ENCODE measurements at places on chromosomes 11 and 22.

GRCh38 chr22:38793317-38793716, 626 bp downstream of the DNAL4 start:
- no peak for DNase-seq

DNA sequence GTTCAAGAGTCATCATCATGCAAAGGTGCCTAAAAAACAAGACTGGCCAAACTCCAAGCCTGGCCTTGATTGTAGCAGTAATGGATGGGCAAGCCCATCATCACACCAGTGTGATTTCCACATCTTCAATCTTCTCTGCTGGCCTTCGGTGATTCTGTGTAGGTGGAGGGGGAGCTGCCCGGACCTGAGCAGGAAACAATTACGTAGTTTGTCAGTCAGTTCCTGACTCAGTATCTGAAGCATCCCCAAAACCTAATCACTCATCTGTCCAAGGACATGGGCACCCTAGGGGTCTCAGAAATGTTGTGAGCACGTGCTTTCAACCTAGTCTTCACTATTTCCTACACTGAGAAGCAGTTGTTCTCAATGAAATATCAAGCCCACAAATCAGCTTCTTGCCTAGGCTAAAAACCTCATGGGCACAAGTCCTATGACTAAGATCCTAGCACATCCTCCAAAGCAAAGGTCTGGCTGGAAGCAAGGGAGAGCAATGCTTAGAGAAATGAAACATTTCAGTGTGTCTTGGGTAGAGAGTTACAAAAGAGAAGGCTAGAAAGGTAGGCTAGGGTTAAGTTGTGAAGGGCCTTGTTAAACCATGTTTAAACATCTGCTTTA, 24.6 kb downstream of the ATG16L2 start:
- no peak for DNase-seq

DNA sequence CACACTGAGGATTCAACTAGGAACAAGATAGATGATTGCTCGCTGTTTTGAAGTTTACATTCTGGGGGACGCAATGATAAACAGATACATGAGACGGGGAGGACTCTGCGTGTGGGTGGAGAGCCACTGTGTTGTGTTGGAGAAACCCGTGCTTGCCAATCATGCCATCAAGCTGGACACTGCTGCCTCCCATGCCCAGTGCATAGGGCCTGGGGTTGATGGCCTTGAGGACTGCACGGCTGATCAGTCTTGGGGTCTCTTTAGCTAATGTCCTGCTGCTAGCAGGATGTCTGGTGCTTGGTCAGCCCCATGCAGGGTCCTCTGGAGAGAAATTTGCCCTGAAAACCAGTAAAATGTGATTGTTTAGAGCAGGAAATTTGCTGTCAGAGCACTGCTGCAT, 221.2 kb upstream of the B3GAT1 start:
- no peak for DNase-seq

DNA sequence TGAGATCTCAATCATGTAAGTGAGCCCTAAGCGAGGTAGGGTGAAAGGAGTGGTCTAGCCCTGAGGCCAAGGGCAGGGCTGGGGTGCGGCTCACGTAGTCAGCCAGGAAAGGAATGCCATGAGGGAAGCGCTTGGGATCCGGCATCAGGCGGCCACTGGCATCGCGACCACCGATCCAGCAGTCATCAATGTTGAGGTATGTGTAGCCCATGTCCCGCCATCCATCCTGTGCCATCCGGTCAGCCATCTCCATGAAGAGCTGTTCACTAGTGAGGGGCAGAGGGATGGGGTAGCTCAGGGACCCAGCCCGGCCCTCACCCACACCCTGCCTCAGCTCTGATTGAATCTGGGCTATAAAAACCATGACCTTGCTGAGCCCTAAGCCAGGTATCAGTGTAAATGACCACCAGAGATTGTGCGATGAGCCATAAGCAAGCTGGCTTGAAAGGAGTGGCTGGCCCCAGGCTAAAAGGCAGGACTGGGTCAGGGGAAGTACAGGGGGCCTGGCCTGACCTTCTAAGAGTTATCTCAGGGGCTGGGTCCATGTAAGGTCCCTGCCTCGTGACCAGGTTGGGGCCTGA, 2.9 kb downstream of the NAGA start:
- no peak for DNase-seq

GRCh38 chr22:29116397-29117123, 43.7 kb downstream of the KREMEN1 start:
- no peak for DNase-seq

DNA sequence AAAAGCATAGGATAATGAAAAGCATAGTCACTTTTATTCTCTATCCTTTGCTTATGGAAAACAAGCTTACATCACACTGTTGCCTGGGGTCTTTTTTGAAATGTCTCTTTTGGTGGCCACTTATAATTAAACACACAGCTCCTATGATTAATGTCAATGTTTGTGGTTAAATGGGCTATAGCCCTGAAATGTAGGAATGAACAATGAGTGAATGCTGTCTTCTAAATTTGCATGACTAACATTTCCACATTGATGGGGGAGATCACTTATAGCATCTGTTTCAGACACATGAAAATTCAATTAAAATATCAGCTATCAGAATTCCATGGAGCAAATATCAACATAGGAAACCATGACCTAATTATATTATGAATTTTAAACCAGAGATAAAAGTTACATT, 171.4 kb upstream of the FAT3 start:
- DNase-seq, result no peak

- no peak for DNase-seq
Observed at GRCh38 chr11:78149646-78150045, 10.2 kb upstream of the ALG8 start.

- DNase-seq, result no peak
Observed at GRCh38 chr11:86715611-86716010, 43.2 kb upstream of the ME3 start.

GRCh38 chr11:6356503-6357055, 33.7 kb upstream of the SMPD1 start:
- no peak for DNase-seq

DNA sequence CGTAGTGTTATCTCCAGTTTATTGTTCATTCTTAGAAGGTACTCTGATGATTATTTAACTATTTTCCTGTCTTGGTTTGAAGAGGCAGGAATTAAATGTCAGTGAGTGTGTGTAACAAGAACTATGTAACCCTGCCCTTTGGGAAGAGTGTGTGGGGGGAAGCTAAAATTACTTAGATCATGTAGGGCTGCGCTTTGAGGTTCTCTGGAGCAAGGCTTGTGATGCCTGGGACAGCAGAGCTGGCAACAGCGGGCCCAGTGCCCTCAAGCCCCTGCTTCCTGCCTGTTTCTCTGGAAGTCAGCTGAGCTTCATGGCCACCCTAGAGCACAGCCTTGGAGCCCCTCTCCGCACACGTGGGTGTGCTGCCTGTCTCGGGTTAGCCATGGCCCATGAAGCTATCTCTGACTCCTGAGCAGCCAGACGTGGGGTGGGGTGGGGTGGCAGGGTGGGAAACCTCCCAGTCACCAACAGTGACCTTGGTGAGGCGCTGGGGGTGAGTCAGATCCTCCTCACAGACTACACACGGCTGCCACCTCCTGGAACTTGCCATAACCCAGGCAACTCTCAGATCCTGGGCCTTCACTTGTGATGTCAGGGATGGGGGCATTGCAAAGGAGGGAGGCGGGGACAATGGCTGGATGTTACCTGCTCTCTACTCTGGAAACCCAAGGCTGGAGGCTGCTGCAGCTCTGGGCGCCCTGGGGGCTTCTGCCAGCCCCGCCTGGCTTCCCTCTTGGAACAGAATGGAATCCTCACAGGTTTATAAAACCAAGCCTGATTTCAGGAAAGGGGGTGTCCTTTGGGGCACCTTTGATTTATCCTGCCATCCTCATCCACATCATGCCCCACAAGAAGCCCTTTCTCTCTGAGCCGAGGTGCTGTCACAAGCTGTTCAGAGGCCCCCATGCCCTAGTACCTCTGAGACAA, 88.6 kb downstream of the SNX19 start:
- DNase-seq, result no peak

- DNase-seq, result no peak
Observed at GRCh38 chr11:120384476-120384875, 48.3 kb downstream of the ARHGEF12 start.

- no peak for DNase-seq
Observed at GRCh38 chr22:29187831-29188230, 17.9 kb upstream of the EMID1 start.

- DNase-seq, result no peak
Observed at GRCh38 chr22:17418890-17419324, 49.6 kb downstream of the CECR2 start.

- DNase-seq, result no peak
Observed at GRCh38 chr11:10502065-10502680, 38.8 kb downstream of the RNF141 start.

DNA sequence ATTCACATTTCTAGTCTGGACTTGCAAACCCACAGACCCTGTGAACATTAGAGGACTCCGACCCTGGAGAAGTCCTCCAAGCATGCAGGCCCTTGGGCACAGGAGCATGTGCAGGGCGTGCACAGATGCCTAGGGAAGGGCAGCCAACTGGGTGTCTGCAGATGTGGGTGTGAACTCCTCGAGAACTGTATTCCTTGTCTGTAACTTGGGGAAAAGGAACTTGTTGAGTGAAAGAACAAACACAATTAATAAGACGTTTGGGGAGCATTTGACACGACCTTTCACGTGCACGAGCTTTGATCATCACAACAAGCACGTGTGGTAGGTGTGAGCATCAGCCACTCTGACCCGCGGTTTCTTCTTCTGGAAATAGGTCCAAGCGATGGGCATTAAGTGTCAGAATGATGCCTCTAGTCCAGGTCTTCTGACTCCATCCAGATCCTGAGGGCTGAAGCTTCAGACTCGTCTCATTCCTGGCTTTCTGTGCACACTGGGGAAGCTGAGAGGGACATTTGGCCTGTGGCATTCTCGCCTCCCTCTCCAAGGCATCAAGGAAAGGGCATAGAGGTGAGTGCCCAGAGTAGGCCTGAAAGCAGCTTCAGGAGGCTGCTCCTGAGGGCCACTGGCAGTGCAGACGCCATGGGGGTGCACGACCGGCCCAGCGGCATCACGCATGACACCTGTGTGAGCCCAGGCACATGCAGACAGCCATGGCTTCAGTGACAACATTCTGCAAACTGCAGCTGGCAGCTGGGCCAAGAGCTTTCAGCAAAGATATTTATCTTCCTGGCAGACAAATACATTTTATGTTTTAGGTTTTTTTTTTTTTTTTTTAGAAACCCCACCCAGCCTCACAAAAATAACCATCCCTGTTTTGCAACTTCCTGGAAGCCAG, 32.5 kb downstream of the ALX4 start:
- DNase-seq, result no peak

GRCh38 chr11:34565417-34566207, 52.0 kb upstream of the ELF5 start:
- no peak for DNase-seq

DNA sequence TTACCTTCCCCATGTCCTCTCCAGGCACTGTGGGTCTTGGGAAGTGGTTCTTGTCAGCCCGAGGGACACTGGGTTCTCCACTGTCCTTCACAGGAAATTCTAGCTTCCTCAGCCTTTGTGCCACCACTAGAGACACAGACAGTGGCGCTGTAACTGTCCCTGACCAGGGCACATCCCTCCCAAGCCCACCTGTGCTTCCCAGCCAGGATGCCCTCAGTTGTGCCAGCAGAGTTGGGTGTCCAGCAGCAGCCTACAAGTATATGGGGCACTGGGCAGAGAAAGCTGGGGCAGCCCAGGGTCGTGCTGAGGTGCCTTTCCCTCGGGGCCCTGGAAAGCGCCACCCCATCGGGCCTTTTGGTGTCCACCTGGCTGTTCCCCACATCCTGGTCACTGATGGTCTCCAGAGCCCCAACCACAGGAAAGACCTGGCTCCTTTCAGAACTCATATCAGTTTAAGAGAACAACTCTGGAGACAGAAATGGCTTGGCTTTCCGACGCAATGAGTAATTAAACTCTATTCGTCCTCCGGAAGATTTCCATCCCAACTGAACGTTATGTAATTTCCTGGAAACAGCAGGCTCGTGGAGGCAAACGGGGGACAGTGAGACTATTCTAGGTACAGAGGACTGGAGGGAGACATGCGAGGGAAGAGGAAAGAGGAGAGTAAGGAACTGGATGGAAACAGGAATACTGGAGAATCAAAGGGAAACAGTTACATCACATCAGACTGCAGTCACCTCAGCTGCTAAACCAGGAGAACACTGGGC, 28.6 kb downstream of the PPP2R1B start:
- DNase-seq, result no peak

GRCh38 chr11:123590296-123590912, 64.0 kb downstream of the SCN3B start:
- DNase-seq, result no peak

DNA sequence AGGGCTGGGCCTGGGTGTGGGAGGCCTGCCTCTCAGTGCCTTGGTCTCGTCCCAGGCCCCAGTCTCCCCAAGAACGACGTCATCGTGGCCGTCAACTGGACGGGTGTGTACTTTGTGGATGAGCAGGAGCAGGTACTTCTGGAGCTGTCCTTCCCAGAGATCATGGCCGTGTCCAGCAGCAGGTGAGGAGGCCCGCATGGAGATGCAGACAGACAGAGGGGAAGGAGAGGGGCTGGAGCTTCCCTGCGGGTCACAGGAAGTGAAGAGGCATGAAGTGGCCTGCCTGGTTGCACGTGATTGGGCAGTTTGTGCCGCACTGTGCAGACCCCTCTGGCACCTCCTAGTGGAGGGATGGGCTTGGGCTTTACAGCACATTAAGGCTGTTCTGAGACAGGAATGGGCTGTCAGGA, 70.4 kb downstream of the MYO7A start:
- DNase-seq, result no peak

- DNase-seq, result peak; percentile 43
Observed at GRCh38 chr22:36385491-36386350, 2.0 kb downstream of the MYH9 start.

DNA sequence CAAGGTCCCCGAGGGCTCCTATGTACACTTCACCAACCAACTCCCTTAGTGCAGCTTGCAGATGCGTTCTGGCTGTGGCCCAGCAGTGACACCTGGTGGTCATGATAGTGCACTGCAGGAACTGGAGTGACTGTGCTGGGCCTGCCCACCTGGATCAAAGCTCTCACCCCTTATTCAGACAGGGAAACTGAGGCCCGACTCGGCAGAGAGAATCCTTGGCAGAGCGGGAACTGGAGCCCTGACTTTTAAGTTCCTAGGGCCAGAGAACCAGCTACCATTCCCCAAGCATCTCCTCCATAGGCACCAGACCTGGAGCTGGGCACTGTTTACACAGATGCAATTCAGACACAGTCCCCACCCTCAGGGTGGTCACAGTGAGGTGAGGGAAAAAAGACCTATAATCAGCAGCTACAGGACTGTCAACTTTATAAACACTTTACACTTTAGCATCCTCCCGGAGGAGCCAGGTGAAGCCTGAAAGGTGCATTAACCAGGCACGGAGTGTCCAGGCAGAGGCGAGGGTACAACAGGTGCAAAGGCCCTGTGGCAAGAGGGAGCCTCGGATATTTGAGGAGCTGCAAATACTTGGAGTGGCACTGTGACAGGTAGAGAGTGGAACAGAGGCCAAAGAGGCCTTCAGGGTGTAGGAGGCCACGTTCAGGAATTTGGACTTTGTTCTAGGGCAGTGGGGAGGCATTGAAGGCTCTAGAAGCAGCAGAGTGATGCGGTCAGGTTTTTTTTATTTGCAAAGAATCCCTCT, 22.0 kb downstream of the RHBDD3 start:
- peak; percentile 42 for DNase-seq

DNA sequence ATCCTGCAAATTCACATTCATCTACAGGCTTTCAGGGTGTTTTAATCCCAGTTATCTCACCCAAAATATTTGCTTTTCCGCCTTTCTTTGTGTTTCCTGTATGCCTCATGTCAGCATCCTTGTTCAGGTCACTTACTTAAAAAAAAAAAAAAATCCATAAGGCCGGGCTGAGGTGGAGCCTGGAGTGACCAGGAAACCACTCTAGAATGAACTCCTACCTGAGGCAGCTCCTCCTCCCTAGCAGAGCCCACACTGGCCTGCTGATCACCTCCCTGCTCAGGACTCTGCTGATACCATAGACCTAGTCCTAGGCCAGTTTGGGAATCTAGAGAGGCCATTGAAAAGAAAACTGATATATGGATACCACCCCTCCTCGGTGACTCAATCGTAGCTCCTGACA, 8.7 kb upstream of the DGAT2 start:
- no peak for DNase-seq
